GM12891 (cell line): ENCODE measurements at places on chromosomes 16 and 17.

GRCh38 chr17:5236938-5237540, 2.4 kb upstream of the SCIMP start:
- no peak for DNase-seq

GRCh38 chr17:14826358-14826757, 438.8 kb downstream of the PMP22 start:
- no peak for DNase-seq

- no peak for DNase-seq
Measured at GRCh38 chr17:35936063-35936462, 5.5 kb upstream of the RDM1 start.

- peak; percentile 71 for DNase-seq
Measured at GRCh38 chr16:4801962-4802658, at the start of gene ROGDI. ROGDI (minus strand) TSS chr16:4802633; CDS start chr16:4802571, 62 bp downstream.

GRCh38 chr17:7419819-7420610, at the start of gene SPEM1:
SPEM1 (plus strand) TSS chr17:7420324; CDS start chr17:7420385, 61 bp downstream.
- DNase-seq = no peak

- DNase-seq = peak; percentile 70
Measured at GRCh38 chr17:752620-753219, 656 bp upstream of the GEMIN4 start.

DNA sequence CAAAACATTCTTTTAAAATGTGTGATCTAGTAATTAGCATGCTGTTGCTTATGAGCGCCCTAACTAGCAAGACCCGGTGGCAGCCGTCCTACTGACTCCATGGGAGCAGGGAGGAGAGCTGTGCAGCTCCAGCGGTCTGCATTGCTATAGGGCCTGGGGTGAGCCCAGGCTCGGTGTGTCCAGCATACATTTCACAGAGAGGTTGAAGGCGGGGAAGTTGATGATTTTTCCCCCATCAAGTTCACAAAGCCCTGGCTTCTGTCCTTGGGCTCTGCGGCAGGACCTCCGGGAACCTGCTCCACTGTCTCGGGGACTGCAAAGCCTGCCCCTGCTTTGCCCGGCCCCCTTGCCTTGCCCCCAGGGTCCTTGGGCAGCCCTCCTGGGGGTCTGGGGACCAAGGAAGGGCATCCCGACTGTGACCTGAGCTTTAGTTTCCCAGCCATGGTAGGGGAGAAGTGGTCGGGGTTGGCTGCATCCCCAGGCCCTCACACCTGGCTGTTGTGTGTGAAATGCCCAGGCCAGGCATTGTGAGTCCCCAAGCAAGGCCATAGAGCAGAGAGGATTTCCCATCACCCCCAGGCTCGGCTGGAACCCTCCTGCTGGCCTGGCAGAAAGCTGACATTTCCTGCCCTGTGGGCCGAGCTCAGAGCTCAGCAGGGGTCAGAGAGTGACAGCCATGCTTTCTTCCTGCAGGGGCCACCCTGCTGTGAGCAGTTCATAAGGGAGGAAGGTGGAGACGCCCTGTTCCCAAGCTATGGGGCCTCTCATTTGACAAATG, 24.8 kb downstream of the KCNJ12 start:
- DNase-seq = no peak

DNA sequence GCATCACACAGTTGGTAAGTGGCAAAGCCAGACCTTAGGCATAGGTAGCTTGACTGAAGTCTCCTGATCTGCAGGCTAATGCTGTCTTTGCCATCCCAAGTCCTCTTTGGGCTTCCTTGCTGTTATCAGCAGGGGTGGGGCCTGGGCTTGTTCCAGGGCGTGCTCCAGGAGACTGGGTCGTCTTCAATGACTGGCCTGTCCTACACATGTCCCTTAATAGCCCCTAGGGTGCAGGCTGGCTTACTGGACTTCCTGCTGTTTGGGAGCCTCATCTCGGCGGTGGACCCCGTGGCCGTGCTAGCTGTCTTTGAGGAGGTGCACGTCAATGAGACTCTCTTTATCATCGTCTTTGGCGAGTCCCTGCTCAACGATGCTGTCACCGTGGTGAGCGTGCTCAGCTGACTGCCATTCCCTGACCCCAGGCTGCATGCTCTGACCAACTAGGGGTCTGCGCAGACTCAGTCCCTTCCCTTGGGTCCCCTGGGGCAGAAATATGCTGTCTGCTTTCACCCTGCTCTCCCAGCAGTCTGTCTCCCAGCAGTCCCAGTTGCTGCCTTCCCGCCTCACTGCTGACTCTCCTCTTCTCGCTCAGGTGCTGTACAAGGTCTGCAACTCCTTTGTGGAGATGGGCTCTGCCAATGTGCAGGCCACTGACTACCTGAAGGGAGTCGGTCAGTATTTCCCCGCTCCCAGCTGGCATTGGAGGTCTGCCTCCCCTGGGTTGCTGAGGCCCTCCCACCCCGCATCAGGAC, 6.2 kb downstream of the SLC9A5 start:
- DNase-seq = no peak

GRCh38 chr16:62363501-62363900, 327.3 kb upstream of the CDH8 start:
- DNase-seq = no peak

- no peak for DNase-seq
Measured at GRCh38 chr16:35195864-35196216, 1736.4 kb downstream of the TP53TG3F start.

DNA sequence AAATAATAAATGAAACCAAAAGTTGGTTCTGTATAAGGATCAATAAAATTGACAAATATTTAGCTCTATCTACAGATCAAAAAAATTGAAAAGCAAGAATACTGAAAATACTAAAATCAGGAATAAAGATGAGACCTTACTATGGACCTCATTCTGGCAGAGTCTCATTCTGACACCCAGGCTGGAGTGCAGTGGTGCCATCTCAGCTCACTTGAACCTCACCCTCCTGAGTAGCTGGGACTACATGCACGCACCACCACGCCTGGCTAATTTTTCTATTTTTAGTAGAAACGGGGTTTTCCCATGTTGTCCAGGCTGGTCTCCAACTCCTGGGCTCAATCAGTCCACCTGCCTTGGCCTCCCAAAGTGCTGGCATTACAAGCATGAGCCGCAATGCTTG, 22.0 kb upstream of the KREMEN2 start:
- no peak for DNase-seq

- DNase-seq = no peak
Measured at GRCh38 chr17:77163511-77164280, 22.9 kb downstream of the SEC14L1 start.

DNA sequence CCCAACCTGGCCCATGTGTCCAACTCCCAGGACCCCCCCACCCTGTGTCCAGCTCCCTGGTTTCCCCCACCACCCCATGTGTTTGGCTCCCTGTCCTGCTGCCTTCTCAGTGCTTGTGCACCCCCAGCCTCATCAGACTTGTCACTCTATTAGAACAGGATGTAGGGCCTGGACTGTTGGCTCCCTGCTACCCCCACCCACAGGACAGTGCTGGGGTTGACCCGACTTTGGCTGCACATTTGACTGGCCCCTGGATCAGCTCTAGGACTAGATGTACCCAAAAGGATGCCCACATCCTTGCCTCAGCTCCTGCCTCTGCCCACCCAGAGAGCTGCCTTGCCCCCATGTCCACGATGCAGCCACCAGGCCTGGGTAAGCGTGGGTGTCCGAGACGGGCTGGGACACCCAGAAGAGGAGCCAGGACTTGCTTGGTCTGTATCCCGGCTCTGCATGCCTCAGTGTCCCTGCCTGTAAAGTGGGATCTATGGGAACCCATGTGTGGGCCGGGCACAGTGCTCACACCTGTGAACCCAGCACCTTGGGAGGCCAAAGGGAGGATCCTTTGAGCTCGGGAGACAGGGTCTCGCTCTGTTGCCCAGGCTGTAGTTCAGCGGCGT, 1.5 kb upstream of the CCDC57 start:
- DNase-seq = no peak

- no peak for DNase-seq
Measured at GRCh38 chr16:71628810-71629209, 2.8 kb downstream of the MARVELD3 start.

DNA sequence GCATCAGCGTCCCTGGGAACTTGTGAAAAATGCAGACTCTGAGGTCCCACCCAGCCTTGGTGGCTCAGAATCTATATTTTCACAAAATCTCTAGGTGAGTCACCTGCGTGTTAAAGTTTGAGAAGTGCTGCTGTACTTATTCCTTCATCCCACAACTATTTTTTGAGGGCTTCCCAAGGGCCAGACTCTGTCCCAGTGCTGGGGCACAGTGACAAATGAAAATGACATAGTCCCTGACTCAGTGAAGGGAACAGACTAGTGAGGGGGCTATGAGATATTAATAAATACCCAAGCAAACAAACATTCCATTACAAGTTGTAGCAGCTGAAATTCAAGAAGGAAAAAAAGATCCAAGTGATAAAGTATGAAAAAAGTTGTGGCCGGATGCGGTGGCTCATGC, 9.9 kb upstream of the EMP2 start:
- DNase-seq = no peak

GRCh38 chr16:476039-476438, 50.6 kb downstream of the RAB11FIP3 start:
- DNase-seq = no peak

GRCh38 chr17:7442142-7442541, 2.7 kb upstream of the CHRNB1 start:
- no peak for DNase-seq

DNA sequence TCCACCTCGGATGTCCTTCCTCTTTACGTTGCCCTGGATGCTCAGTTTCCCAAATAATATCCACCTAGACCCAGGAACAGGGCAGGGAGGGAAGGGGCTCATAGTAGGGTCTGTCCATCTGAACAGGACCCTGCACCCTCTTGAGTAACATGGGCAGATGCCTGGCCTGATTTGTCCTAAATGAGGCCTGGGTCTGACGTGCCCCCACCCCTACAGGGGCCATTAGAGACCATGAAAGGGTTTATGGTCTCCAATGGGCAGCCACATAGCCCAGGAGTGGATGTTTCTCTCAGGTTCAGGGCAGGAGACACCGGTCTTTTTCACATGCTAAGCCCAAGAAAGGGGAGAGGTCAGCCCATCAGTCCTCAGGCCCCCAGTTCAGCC, 6.8 kb downstream of the CACNG1 start:
- no peak for DNase-seq

- no peak for DNase-seq
Measured at GRCh38 chr17:5378566-5379207, 40.8 kb downstream of the NUP88 start.

GRCh38 chr17:31838636-31839225, 20.3 kb downstream of the COPRS start:
- no peak for DNase-seq

DNA sequence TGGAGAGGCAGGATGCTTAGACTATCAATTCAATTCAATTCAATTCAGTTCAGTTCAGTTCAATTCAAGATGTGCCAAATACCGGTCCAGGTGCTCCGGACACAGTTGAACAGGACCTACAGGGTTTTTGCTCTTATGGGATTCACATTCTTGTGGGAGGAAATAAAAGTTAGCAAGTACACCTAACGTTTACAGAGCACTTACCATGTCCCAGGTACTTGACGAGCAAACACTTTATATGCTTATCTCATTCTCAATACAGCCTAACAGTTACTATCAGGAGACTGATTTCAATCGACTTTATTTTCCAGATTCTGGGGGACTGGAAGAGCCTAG, 467 bp upstream of the GDE1 start:
- DNase-seq = no peak

GRCh38 chr17:49546546-49547535, 28.8 kb upstream of the NXPH3 start:
- no peak for DNase-seq

DNA sequence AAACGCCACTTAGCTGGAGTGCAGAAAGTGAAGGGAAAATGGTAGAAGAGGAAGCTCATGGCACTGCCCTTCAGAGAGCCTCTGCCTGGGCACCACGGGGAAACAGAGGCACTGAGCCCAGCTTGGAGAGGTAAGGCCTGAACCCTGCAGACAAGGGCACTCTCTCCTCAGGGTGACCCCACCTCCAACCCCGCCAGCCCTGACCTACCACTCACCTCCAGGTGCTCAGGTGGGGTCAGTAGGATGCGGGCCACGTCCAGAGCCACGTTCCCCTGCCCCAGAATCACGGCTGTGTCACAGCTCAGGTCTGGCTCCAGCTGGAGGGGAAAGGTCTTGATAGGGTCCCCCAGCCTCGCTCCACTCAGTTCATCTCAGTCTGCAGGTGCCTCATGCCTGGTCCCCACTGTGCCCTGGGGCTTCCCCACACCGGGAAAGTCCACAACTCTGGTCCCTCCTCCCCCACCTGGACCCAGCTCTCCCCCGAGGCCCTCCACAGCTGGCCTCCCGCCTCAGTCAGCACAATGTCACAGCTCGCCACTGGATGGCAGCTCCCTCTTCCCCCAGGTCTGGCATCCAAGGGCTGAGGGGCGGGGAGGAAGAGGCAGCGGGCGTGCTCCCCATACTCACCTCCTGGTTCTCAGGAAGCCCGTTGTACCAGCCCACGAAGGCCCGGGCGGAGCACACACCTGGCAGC, 6.0 kb upstream of the GRIN2C start:
- no peak for DNase-seq

DNA sequence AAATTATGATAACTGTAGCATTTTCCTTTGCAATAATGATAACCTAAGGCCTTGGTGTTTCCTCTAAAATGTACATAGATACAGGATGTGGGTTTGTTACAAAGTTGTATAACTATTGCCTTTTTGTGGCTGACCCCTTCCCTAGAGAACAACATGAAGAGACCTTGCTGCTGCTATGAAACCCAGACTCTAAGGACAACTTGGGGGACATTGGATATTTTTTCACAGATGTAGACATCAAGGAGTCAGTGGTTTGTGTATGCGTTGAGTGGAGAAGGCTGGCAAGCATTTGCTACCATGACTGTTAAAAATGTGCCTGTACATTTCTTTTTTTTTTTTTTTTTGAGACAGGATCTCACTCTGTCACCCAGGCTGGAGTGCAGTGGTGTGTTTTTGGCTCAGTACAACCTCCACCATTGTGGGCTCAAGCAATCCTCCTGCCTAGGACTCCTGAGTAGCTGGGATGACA, 12.3 kb downstream of the HMOX2 start:
- no peak for DNase-seq

- DNase-seq = no peak
Measured at GRCh38 chr16:29909391-29909790, 9.1 kb downstream of the ASPHD1 start.

GRCh38 chr17:35241520-35241919, 1.4 kb upstream of the SLFN5 start:
- DNase-seq = no peak

GRCh38 chr17:17730250-17730935, 49.1 kb downstream of the RAI1 start:
- no peak for DNase-seq

GRCh38 chr16:81397879-81398520, 46.6 kb upstream of the CMIP start:
- no peak for DNase-seq

- DNase-seq = no peak
Measured at GRCh38 chr16:79509211-79509631, 91.3 kb downstream of the MAF start.

GRCh38 chr17:79778504-79779083, 646 bp downstream of the CBX2 start:
- DNase-seq = no peak

- peak; percentile 86 for DNase-seq
Measured at GRCh38 chr17:7323731-7324437, 5.3 kb downstream of the NEURL4 start.

- DNase-seq = no peak
Measured at GRCh38 chr16:87744750-87745514, 20.9 kb downstream of the KLHDC4 start.

GRCh38 chr16:67967958-67968399, 458 bp downstream of the SLC12A4 start:
- DNase-seq = peak; percentile 60
